Activated T-cell treated with anti-CD3 and anti-CD28 coated beads for 1 hour (primary cell): ENCODE measurements at places on chromosomes 1 and 21.

GRCh38 chr1:109490029-109490933 lies 3.6 kb upstream of the CYB561D1 start:
- DNase-seq = peak; percentile 67

DNA sequence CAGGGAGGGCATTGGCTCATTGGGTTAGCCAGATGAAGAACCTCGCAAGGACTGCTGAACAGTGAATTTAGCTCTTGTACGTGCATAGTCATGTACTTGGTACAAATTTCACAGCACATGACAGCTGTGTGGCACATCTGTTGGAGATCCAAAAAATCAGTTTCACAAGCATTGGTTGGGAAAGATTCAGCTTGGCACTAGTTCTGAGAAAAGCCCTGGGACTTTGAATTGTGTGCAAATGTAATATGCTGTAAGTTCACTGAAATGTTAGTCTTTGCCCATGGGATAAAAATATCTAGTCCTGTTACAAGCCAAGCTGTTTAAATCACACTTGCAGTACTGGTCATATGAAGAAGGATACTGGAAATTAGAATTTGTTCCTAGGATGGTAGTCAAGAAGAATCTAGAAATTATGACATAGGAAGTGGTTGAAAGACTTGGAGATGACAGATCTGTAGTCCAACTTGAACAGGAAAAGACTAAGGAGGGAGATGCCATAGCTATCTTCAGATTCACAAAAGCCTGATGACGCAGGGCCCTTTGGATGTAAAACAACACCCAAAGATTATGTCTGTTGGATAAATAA lies 19.2 kb downstream of the LAMC2 start:
- DNase-seq = no peak

- no peak for DNase-seq
Measured at GRCh38 chr1:175409938-175410337, 217.4 kb upstream of the KIAA0040 start.

DNA sequence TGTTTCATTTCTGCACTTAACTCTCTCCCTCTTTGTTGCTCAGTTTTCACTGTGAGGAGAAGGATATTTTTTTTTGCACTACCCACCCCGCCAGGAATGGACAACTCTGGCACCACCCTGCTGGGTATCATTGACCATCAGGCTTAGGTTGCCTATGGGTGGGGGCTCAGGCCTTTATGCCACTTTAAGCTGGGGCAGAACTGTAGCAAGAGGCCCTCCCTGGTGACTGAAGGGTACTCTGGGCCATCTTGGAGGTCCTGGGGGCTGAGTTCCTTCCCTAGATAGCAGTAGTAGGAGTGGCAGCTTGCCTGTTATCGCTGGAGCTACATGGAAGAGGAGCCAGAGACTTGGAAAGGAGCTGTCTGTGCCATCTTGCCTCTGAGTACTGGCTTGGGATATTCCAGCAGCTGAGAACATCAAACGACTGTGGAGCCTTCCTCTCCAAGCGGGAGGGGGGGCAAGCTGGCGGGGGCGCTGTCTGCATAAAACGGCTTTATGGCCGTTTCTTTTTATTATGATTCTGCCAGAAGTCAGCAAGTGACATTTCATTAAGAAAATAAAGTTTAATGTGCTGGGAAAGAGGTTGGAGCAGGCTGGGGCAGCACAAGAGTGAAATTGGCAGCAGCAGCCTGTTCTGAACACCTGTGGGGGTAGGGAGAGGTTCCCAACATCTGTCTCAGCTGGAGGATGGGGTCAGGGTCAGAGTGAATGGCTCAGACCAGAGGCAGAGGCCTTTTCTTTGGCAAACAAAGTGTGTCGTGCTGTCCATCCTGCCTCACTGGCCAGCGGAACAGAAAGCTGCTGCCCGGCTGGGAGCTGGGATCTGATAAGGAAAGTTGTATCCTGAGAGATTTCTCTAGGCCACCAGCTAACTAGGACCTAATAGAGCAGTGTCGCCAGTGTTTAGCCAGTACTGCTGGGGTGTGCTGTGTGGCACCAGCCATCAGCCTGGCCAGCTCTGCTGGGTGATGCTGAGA lies 32.9 kb downstream of the TMEM53 start:
- no peak for DNase-seq

DNA sequence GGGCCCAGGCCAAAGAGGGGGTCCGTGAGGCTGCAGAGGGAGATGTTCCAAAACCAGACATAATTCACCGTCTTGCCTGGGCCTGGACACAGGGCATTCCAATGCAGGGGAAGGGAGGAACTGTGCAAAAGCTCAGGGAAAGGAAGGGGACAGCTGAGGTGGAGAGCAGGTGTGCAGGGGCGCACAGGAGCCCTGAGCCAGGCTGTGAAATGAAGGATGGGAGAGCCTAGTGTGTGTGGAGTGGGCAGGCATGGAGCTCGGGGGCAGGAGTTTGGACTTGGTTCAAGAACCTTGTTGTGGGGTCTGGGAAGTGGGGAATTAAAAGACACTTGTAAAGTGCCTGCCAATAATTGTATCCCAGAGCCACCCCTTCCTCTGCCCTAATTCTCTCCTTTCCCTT lies 2.3 kb downstream of the TNNI1 start:
- no peak for DNase-seq

DNA sequence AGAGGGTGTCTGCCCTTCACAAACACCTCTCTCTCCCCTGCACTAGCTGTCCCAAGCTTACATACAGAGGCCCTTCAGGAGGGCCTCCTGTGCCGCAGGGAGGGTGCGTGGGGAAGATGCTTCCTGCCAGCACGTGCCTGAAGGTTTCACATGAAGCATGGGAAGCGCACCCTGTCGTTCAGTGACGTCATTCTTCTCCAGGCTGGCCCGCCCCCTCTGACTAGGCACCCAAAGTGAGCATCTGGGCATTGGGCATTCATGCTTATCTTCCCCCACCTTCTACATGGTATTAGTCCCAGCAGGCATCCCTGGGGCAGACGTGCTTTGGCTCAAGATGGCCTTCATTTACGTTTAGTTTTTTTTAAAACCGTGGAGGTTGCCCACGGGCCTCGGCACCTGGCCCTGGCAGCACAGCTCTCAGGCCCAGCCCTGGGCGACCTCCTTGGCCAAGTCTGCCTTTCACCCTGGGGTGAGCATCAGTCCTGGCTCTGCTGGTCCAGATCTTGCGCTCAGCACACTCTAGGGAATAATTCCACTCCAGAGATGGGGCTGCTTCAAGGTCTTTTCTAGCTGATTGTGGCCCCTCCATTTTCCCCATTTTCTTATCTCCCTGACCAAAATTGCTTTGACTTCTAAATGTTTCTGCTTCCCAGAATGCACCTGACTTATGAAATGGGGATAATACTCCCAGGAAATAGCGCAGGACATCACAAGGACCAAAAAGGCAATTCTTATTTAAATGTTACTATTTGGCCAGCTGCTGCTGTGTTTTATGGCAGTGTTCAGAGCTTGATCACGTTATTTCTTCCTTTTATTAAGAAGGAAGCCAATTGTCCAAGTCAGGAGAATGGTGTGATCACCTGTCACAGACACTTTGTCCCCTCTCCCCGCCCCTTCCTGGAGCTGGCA lies 6.1 kb downstream of the NPPA start:
- DNase-seq = no peak

GRCh38 chr1:170521818-170522217 lies 10.1 kb upstream of the GORAB start:
- DNase-seq = no peak

- DNase-seq = no peak
Measured at GRCh38 chr21:40680311-40680710, 166.6 kb downstream of the DSCAM start.

GRCh38 chr21:35119501-35120047 lies 70.5 kb upstream of the RUNX1 start:
- no peak for DNase-seq

DNA sequence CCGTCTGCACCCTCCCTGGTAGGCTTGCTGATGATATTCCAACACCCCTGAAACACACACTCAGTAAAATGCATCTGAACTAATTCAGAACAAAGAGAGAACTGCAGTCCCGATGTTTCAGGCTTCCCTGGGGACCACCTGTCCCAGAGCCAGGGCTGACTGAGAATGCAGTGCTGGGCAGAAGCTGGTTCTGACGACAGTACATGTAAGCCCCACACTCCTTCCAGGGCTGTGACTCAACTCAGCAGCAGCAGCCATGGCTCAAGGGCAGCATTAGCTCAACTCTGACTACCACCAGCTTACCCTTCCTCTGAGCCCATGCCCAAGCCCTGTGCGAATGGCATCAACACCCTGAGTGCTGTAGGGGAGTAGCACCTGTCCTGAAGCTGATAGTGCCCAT lies 56.4 kb upstream of the SIPA1L2 start:
- DNase-seq = no peak

DNA sequence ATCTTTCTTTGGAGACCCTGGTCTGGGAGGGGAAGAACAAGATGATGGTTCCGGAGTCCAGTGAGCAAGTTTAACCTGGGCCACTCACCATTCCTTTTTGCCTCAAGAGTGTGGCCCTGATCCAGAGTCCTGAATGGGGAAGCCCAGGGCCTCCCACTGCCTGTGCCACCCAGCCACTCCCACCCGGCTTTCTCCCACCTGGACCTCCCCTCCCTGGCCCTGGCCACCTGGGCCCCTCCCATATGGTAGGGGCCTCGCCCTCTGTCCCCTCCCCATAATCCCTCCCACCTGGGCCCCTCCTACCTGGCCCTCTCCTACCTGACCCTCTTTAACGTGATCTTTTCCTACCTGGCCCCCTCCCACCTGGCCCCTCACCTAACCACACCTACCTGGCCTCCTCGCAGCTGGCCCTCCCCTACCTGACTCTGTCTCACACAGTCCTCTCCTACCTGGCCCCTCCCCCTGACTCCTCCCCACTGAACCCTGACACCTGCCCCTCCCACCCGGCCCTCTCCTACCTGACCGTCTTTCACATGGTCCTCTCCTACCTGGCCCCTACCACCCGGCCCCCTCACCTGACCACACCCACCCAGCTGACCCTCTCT lies 220.7 kb upstream of the VAMP3 start:
- DNase-seq = no peak

GRCh38 chr1:9129266-9130041 lies 552 bp upstream of the GPR157 start:
- peak; percentile 86 for DNase-seq

DNA sequence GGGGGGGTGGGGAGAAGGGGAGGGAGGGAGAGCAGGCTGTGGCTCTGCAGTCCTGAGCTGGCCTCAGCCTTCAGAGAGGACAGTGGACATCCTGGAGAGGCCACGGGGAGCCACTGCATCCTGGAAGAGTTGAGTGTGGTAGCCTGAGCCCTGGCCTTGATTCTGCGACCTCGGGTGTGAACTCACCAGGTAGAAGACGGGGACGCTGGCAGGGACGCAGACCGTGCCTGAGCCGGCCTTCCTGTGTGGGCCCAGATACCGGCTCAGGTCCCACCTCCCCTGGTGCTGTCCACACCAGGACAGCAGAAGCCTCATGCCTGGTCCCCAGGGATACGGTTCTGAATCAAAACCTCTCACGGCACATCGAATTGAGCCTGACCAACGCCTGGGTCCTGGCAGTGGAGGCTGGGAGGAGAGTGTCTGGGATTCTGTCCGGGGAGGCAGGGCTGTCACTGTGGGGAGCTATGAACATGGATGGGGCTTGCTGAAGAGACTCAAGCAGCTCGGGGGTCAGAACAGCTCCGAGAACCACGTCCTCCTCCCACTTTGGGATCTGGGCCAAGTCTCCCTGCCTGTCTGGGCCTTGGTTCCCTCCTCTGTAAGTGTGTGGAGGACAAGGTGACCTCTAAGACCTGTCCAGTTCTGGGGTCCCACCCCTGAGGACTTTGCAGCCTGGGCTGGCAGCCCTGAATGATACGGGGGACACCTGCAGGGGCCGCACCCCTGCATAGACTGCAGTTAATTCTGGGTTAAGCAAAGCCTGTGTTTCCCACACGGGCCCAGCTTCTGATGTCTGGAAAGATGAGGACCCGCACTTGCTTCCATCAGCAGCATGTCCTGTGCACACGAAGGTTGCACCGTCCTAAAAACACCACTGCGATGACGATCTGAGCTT lies 30.4 kb downstream of the RRP1 start:
- no peak for DNase-seq

- no peak for DNase-seq
Measured at GRCh38 chr1:110675060-110675791, 486 bp upstream of the KCNA3 start.
